ENCODE measurements at places on chromosomes 11 and 22. TPM values are rescaled to one million over a fixed set of nuclear protein-coding genes. Genes with fewer than 3 reads are reported as not detected.

The PGM2L1 gene
- total RNA-seq: 33.6 TPM

The PAMR1 gene
- 0.65 TPM for total RNA-seq

The FRMD8 gene
- 81.5 TPM for total RNA-seq

The TMPRSS13 gene
- not detected for total RNA-seq

The TSPAN32 gene
- not detected for total RNA-seq

The MYRF gene
- total RNA-seq: 1.4 TPM

The ZNRF3 gene
- total RNA-seq: 6.3 TPM

The RCOR2 gene
- 0.40 TPM for total RNA-seq
